HS-5 (cell line): ENCODE measurements at places on chromosomes 7 and 10.

DNA sequence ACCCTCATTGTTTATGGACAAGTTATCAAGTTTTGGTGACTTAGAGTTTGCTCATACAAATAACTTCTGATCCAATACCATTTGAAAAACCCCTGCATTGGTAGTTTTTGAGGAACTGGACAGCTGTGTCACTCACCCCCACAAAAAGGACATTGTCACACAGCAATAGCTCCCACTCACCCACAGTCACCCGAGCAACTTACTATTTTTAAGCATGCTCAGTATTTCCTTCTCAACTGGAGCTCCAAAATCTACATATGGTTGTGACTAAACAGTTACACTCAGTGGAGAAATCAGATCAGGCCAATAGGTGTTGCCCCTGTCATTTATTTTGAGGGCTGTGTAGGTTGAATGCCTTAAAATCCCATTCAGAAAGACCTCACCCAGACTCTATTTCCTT lies 165.2 kb upstream of the AUTS2 start:
- no peak for DNase-seq

GRCh38 chr7:13279854-13280435 lies 592.5 kb downstream of the ARL4A start:
- no peak for DNase-seq

DNA sequence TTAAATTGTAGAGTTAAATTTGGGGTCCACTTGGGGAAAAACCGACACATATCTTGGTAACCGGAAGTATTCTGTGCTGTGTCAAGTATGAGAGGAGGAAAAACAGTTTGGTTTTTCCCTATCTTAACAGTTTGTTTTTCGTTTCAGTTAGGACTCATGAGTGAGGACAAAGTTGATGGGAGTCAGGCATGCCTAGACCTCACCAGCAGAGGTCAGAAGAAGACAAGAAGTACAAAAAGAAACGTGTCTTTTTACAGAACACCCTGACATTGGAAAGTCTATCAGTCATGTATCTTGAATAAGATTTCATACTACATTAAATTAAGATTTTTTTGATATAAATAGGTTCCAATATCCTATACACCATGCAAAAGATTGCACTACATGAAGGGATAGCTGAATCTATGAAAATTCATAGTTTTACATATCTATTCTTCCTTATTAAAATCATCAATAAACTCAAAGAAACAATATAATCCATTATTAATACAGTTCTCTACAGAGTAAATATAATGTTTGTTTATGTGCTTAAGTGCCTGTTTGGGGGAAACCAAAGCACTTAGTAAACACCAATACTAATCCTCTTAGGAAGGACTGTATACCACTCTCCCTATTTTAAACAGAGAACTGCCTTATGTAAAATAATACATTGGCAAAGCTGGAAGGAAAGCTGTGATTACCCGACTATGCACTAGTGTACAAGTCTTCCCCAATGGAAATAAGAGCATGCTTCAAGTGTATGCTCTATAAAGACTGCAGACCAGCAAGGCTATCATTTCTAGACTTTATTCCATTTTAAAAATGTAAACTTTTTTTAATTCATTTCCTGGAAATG lies 95.6 kb downstream of the USP6NL start:
- no peak for DNase-seq

DNA sequence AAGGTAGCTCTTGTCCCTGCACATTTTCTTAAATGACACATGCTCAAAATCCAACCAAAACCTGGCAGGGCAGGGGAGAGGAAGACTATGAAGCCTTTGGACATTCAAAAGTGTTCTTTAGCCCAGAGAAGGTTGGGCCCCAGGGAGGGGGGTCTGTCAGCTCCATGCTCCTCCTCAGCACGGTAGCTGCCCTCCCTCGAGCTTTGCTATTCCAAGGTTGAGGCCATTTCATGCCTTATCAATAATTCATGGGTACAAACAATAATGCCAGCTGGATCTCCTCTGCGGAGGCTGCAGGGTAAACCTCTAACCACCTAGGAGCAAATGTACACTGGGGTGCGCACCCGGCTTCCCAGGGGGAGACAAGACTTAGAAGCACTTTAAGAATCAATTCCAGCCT lies 61.5 kb downstream of the SLIT1 start:
- no peak for DNase-seq

DNA sequence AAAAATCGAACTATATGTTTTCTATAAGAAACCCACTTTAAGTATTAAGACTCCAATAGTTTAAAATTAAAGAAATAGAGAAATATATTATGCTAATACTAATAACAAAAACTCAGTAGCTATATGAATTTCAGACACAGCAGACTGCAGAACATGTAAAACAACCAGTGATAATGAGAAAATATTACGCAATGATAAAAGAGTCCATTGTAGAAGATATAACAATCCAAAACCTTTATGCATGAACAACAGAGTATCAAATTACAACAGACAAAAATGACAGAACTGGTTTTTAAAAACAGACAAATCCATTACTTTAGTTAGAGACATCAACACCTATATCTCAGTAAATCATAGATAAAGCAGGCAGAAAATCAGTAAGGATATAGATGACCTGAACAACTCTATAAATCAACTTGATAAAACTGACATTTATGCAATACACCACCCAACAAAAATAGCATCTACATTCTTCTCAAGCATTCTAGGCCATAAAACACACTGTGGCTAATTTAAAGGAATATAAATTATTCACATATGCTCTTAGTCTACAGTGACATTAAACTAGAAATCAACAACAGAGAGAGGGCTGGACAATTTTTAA lies 669.5 kb upstream of the GHITM start:
- no peak for DNase-seq

- DNase-seq, result no peak
These were observed 994 bp upstream of the LRGUK start for GRCh38 chr7:134126146-134126545.

GRCh38 chr10:9166770-9167169 lies 1112.3 kb downstream of the GATA3 start:
- DNase-seq, result no peak

DNA sequence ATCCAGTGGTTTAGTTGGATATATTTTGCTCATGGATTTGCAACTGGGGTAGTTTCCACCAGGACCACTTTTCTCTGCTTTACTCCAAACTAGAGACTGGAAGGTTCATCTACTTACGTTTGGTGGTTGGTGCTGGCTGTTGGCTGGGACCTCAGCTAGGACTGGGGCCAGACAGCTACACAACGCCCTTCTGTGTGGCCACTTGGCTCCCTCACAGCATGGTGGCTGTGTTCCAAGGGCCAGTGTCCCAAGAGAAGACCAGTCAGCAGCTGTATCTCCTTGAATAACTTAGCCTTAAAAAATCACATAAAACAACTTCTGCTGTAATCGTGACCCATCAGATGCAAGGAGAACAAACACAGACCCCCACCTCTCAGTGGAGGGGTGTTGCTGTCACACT lies 4.2 kb upstream of the KCNH2 start:
- DNase-seq, result no peak

GRCh38 chr10:66996996-66997395 lies 71.2 kb downstream of the LRRTM3 start:
- no peak for DNase-seq

- DNase-seq, result no peak
These were observed 176.9 kb downstream of the TCERG1L start for GRCh38 chr10:131134651-131135050.

DNA sequence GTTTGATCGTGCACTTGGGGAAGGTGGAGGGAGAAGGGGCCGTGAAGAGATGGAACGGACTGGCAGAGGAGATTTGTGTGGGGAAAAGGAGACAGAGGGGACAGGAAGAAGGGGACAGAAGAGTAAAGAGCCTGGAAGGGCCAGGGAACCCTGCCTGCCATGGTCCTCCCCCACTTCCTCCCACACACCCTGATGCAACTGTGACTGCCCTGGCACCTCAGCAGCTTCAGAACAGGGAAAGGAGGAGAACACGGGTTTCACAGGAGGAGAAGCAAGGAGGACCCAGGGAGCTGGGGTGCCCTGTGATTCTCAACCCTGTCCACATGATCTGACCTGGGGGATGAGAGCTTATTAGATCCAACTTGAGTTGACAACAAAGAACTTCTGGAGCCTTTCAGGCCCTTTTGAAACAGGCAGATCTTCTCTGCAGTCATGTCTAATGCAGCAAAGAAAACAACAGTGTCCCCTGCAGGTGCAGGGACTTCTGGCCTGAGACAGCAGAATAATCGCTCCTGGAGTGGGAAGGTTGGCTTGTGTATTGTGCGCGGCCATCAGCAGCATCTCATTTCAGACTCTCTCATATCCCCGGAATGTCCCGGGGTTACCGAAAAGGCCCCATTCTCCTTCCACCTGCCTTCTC lies 421.6 kb downstream of the PAXIP1 start:
- DNase-seq, result no peak

- no peak for DNase-seq
These were observed 23.6 kb upstream of the ITGB8 start for GRCh38 chr7:20307119-20307518.

DNA sequence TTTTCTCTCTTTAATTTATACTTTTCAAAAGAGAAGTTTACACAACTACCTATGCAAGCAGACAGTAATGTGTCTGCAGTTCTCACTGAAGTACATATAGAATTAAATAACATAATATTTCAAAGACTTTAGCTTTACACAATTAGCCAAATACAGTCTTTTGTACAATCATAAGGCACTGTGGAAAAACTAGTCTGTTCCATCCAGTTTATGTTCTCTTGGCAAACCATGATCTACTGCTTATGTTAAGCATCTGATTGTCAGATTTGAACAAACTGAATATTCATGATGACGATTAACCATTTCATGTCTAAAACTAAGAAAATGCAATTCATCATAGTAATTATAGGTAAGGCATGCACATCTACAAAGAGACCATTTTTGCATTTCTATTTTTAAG lies 842 bp downstream of the SEMA3A start:
- no peak for DNase-seq

GRCh38 chr7:157292770-157293412 lies 43.9 kb upstream of the DNAJB6 start:
- no peak for DNase-seq

DNA sequence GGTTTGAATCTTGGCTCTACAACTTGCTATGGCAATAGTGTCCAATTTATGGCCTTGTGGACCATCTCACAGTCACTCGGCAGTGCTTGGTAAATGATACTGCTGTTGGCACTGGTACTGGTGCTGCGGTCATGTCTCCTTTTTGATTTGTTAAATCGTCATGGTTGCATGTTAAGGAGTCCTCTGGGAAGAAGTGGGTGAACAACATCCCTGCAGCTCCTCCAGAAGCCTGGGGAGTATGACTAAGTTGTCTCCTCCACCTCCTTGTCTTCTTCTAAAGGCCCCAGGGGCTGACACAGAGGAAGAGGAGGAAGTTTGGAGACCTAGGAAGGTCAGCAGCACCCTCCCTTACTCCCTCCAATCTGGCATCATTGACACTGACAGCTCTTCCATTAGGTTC lies 8.5 kb downstream of the ITPRIP start:
- DNase-seq, result peak; percentile 71

GRCh38 chr10:129877773-129878371 lies 86.2 kb downstream of the EBF3 start:
- no peak for DNase-seq

- peak; percentile 36 for DNase-seq
These were observed 20.0 kb downstream of the CUBN start for GRCh38 chr10:17109475-17110207.

DNA sequence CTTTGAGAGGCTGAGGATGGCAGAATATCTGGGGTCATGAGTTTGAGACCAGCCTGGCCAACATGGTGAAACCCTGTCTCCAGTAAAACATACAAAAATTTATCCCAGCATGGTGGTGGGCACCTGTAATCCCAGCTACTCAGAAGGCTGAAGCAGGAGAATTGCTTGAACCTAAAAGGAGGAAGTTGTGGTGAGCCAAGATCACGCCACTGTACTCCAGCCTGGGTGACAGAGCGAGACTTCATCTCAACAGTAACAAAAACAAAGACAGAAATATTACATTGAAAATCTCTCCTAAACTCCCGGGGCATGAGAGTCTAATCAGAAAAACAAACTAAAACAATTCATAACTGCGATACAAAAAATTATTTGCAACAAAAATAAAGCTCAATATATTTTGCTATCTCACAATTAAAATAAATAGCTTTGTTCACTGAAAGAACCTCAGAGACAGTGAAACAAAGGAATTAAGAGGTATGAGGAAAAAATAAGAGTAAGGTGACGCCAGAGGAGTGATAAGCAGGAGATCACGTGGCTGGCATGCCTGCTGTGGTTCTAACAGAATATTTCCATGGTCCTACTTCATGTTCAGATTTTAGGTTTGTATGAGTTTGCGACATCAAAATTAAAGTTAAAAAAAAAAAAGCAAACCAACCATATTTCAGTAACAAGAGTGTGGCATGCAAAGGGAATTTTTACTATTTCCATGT lies 527.7 kb upstream of the POM121L12 start:
- DNase-seq, result no peak

DNA sequence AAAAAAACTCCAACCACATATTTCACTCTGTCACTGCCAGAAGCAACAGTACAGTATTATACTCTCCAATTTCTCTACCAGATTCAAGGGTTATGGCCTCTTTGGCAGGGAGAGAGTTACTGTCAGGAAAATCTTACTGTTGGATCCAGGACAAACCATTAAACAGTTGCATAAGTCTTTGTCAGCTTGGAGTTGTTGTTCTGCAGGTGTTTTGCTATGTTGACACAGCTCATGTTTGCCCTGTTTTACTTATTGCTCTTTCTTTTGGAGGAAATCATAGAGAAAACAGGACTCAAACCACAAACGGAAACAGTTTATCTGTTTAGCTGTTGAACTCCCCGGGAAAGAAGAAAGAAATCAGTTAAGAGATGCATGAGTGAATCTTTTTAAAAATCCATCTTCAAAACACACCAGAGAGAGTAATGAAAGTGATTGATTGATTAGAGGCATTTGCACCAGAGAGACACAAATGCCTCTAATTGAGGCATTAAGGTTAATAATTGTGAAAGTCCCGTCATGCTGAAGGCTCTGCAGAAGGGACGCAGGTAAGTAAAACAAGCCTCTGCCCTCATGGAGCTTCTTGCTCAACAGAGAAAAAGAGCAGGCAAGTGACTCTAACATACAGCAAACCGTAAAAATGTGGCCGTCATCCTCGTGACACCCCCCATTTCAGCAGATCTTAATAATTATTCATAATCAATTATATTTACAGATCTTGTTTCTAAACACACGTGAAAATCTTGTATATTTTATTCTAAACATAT lies 38.7 kb upstream of the ARHGAP21 start:
- no peak for DNase-seq
